Caudate nucleus (tissue), 63 donors: ENCODE measurements at places on chromosomes 13 and 19.

GRCh38 chr19:4198467-4199126 lies 16.1 kb downstream of the ANKRD24 start:
- no peak for DNase-seq

DNA sequence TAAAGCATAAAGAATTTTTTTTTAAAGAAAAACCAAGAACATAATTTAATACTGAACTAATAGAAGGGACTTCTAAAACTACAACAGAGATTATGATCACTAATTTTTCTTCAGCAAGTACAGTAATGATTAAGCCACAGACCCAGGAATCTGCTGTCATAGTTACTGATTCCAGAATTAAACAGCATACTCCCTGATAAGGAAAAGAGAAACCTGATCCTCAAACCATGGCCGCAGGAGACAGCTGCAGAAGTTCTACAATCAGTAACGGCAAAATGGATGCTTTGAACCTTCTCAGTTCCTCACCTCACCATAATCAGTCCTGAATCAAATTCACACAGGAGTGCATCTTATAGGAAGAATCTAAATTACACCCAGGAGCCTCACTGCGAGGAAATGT lies 939.0 kb upstream of the SLITRK1 start:
- no peak for DNase-seq

- DNase-seq: no peak
Observed at GRCh38 chr13:80448725-80449124, 107.8 kb upstream of the SPRY2 start.

GRCh38 chr13:75461314-75461713 lies 20.7 kb downstream of the TBC1D4 start:
- DNase-seq: no peak

DNA sequence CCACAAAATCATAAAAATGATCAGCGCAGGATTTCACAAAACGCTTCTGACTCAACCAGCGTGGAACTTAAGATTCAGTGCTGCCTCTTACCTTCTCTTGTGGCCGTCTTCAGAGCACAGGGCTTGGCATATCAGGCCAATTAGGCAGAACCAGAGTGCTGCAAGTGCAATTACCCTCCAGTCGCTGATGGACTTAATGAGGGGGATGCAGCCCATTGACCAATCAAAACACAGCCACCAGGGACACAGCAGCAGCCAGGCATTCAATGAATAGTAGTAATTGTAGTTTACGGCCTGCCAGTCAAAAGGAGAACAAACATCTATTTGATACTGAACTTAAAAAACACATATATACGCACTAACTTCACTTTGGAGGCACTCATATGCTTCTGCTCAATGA lies 38.2 kb downstream of the TMTC4 start:
- peak; percentile 64 for DNase-seq

DNA sequence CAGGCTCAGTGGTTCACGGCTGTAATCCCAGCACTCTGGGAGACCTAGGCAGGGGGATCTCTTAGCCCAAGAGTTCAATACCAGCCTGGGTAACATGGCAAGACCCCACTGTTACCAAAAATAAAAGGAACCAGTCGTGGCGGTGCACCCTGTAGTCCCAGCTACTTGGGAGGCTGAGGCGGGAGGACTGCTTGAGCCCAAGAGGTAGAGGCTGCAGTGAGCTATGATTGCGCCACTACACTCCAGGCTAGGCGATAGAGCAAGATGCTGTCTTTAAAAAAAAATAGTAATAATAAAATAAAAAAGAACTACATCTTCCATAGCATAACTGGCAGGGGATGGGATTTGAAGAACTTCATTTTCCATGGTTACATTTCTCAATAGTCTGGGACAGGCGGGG lies 3.0 kb downstream of the LYPD3 start:
- no peak for DNase-seq
